ENCODE measurements at places on chromosomes 5 and 9.

- no peak for DNase-seq
Measured at GRCh38 chr9:114449236-114449635, 56.0 kb downstream of the WHRN start.

DNA sequence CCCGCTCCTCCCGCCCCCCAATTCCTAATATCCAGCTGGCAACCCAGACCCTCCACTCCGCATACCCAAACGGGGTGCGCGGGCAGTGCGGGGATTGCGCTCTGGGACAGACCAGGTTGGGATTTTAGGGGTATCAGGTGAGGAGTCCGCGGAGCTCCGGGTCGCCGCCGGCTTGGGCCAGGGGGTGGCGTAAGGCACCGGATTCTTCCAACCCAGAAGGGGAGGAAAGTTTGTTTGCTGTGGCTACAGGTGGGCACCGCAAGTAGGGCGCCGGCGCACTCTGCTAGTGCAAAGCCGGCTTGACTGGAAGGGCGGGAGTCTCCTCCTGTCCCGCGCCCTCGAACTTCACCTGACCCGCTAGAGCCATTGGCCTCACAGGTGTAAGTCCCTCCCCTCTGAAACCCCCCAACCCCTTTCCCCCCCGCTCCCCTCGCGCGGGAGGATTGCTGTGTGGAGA is 709 bp downstream of the IQGAP2 start:
- no peak for DNase-seq

DNA sequence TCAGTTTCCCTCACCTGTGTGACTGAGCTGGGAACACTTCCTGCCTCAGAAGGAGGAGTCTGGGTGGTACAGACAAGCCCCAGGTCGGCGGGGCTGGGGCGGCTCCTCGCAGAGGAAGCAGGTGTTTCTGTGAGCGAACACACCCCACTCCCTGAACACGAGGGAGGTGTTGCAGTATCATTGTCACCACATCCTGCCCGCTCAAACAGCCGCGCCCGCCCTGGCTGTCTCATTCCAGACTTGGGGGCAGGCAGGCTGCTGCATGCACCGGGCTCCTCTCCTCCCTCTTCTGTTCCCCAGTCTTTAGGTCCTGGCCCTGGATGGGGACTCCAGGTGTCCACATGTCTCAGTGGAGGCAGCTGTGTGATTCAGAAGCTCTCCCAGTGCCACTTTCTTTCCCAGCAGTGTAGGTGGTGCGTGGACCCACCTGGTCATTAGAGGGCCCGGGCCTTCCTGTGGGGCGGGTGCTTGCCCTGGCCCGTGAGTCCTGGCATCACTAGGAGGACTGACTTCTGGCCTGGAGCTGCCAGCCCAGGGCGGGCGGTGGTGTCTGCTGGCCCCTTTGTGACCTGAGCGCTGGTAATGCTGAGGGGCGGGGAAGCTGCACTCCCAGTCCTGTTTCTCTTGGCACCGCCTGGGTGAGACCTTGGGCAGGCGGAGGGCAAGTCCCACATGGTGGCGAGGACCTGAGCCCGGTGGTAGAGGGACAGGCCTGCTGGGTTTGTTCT is 18.3 kb upstream of the PHYHD1 start:
- no peak for DNase-seq

- DNase-seq = peak; percentile 33
Measured at GRCh38 chr5:22596404-22596970, 256.7 kb downstream of the CDH12 start.

DNA sequence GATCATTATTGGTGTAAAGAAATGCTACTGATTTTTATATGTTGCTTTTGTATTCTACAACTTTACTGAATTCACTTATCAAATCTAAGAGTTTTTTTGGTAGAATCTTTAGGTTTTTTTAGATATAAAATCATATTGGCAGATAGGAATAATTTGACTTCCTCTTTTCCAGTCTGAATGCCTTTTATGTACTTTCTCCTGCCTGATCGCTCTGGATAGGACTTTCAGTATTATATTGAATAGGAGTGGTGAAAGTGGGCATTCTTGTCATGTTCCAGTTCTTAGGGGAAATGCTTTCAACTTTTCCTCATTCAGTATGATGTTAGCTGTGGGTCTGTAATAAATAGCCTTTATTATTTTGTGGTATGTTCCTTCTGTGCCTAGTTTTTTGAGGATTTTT is 8.3 kb downstream of the AHRR start:
- no peak for DNase-seq

- DNase-seq = no peak
Measured at GRCh38 chr5:35963381-35963843, 25.0 kb upstream of the CAPSL start.

GRCh38 chr9:79660615-79661014 is 88.8 kb downstream of the TLE4 start:
- DNase-seq = no peak

- DNase-seq = no peak
Measured at GRCh38 chr9:5870691-5871090, 20.0 kb upstream of the MLANA start.

DNA sequence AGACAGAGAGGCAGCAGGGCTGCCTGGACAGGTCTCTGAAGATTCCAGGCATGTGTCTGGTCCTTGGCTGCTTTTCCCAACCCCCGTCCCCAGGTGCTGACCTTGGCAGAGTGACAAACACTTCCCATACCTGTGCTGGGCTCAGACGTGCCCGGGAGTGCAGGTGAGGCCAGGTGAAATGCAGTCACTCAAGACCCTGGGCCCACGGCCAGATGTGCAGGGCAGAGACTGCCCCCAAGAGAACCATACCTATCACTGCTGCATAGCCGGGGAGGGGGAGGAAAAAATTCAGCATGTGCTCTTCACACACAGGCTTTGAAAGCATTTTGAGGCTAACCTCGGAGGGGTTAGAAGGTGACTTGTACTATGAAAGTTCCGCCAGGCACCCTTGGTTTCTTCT is 22.6 kb downstream of the CCNJL start:
- no peak for DNase-seq

GRCh38 chr9:37025071-37025822 is 8.8 kb downstream of the PAX5 start:
- DNase-seq = no peak

DNA sequence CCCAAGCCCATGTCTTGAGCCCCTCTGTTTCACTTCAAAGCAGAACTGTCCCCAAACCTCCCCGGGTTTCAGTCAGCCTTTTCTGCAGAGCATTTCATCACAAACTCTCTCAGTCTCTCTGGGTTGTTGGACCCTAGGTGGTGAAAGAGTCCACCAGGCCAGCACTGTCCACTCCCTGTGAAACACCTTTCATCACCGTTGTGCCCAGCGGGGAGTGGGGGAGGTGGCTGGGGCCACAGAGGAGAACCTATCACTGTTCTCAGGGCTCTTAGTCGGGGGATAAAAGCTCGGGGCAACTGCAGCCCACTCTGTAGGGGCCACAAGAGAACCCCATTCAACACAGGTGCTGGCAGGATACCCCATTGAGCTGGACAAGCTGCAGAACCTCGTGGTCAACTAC is 5.4 kb upstream of the RABL6 start:
- DNase-seq = no peak

GRCh38 chr9:131609099-131609830 is 63.9 kb downstream of the PRRT1B start:
- DNase-seq = peak; percentile 76

GRCh38 chr5:172362755-172363154 is 79.2 kb upstream of the UBTD2 start:
- no peak for DNase-seq

- peak; percentile 67 for DNase-seq
Measured at GRCh38 chr5:5419291-5420210, 2.9 kb upstream of the ICE1 start.

DNA sequence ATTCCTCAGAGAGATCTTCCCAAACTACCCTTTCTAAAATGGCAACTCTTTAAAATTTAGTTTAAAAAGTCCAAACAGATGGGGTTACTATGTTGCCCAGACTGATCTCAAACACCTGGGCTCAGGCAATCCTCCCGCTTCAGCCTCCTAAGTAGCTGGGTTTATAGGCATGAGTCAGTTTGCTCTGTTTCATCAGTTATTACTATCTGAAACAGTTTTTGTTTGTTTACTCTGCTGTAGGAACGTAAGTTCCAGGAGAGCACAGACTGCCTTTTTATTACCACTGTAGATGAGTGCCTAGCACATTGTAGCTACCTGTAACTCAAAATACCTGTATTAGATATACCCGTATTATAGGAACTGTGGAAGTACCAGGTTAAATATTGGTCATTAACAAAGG is 89.4 kb downstream of the UHRF2 start:
- no peak for DNase-seq
